Activated CD8-positive, alpha-beta T cell treated with anti-CD3 and anti-CD28 coated beads for 36 hours (primary cell): ENCODE measurements at places on chromosomes 1 and 21.

DNA sequence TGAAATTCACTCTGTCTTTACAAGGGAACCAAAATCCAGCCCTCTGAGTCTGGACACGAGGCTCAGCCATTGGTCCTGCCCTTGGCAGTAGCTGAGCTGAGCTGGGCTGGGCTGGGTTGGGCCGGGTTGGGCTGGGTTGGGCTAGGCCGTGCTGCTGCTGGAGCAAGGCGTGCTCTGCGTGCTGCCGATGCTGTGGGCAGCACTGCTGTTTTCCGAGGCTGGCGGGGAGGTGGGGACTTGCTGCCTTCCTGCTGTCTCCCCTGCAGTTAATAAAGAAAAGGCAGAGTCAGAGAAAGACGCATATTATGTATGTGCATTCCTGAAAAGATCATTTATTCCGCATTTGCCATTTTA, 182.9 kb downstream of the CDC7 start:
- DNase-seq, result no peak

- DNase-seq, result no peak
Observed at GRCh38 chr1:233530665-233531386, 83.1 kb upstream of the KCNK1 start.

DNA sequence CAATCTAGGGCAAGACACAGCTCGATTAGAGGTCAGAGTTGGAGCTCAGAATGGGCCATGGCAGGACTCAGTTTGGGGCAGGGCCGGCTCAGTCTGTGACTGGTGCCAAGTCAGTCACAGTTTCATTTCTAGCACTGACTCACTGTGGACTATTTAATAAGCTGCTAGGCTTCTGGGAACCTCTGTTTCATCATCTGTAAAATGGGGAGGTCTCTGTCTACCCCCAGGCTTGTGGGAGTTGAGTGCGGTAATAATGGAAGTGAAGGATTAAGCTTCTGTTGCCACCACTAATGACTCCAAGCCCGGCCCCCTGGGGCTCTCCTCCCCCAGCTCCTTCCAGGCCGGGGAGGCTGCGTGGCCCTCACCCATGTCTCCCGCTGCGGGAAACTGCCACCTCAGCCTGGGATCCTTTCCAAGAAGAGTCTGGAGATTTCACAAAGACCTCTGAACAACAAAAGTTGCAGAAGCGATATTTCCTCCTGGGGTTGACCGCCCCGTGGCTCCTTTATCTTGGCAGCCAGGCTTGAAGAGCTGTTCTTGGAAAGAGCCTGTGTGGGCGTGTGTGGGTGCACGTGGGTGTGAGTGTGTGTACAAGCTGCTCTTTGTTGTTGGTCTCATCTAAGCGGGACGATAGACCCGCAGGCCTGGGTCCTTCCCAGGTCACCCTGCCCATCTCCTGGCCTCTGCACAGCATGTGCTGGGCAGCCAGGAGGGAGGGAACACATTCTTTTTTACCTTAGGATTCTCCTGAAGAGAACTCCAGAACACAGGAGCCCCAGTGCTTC, 29.1 kb downstream of the KNCN start:
- DNase-seq, result peak; percentile 61

DNA sequence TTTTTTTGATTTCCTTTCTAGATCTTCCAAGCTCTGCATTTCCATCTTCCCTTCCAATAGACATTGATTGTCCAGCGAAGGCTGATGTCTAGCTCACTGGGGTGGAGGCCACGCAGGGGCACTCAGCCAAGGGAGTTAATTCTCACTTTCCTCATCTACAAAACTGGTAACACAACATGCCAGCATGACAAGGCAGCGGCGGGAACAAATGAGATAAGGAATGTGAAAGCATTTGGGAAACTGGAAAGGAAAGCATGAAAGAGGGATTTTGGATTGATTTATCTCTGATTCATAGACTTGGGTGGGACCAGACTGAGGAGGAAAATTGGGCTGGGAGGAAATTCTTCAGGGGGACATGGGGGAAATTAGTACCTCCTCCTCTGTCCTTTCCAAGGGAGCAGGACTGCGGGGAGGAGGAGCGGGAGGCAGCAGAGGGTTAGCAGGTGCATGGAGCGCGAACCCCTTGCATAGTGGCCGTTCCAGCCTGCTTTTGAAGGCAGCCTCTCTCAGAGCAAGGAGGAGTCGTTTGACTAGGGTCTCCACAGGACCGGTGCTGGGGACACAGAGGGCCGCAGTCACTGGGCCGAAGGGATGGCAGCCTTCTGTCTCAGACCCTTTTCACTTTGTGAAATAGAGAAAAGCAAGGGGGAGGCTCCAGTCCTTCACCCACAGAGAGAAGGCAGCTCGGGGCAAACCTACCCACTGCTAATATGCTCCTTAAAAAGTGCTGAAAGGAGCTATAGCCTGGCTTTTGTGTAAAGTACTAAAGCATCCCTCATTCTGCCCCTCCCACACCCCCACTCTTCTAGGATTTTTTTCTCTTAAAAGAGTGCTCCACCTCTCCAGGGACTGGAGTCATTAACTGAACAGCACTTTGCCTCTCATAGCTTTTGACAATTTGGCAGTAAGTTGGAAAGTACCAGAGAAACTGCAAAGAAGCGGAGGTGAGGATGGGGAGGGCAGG, 89.2 kb downstream of the PLXNA2 start:
- DNase-seq, result no peak

DNA sequence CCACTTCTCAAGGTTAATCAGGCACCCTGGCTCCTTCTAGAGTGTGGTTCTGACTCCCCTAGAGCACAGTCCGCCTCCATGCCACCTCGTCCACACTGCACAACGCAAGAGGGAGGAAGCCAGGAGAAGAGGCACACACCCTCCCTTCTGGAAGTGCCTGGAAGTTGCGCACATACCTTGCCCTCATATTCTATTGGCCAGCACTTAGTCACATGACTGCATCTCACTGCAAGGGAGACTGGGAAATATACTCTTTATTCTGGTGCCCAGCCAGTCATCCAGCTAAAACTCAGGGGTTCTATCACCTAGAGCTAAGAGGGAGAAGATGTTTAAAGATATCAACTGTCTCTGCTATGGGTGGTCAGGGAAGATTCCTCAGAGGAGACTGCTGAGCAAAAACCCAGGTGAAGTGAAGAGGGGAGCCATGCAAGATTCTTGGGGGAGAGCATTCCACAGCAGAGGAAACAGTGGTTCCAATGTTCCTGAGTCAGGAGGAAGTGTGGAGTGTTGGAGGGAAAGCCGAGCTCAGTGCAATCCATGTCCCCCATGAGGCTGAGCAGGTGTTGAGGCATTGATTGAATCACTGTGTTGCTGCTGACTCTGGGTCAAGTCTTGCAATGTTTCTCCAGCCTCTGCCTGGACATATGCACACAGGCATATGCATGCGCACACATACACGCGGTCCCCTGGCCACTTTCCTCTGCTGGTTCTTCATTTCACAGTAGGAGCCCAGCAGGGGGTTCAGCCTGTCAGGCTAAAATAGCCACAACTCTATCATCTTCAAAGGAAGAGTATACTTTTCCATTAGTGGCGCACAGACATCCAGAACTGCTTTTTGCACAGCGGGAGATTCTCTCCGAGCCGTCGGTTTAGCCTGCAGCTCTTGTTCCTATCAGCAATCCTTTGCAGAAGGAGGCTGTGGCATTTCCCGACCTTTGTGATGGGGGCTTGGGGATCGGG, 22.3 kb upstream of the KLHDC7A start:
- DNase-seq, result no peak

DNA sequence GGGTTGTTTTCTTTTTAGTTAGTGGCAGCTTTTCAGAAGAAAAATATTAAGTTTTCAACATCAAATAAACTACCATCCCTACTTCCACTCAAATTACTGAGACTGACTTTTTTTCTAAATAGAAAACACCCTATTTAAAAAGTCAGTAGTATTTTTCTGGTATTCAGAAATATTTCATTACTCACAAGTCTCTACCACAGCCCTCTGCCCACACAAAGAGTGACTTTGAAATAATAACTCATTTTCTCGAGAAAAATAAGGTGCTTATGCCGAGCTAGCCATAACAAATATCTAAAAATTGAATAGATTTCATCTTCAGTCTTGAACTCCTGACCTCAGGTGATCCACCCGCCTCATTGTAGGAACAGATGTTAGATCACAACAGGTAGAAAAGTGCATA, 41.8 kb upstream of the USP25 start:
- DNase-seq, result no peak

- no peak for DNase-seq
Observed at GRCh38 chr1:112048421-112048820, 59.0 kb upstream of the KCND3 start.

- no peak for DNase-seq
Observed at GRCh38 chr1:64650411-64650810, 94.5 kb upstream of the RAVER2 start.

- no peak for DNase-seq
Observed at GRCh38 chr1:87961992-87962391, 633.3 kb downstream of the LMO4 start.

- DNase-seq, result no peak
Observed at GRCh38 chr1:119701659-119702058, 10.1 kb upstream of the PHGDH start.
